ENCODE measurements at places on chromosomes 11 and 22.

- DNase-seq = no peak
Measured at GRCh38 chr11:1086171-1087102, 11.8 kb downstream of the MUC2 start.

- DNase-seq = peak; percentile 6
Measured at GRCh38 chr22:38289583-38290082, 16.8 kb upstream of the TMEM184B start.

DNA sequence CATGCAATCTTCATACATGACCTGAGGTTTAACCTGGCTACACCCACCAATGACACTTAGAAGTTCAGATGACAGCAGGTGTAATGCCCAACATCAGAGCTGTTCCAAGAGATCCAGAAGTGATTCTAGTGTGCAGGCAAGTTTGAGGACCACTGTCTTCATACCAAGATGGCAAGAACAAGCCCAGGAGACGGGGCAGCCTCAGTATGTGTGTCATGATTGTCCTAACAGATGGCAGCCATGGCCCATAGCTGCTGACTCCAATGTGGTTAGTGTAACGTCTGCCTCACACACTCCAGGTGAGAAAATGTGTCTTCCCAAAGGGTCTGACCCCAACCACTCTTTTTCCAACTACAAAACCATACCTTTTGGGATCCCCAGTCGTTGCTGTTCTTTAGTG is 97.3 kb downstream of the ETS1 start:
- DNase-seq = no peak

DNA sequence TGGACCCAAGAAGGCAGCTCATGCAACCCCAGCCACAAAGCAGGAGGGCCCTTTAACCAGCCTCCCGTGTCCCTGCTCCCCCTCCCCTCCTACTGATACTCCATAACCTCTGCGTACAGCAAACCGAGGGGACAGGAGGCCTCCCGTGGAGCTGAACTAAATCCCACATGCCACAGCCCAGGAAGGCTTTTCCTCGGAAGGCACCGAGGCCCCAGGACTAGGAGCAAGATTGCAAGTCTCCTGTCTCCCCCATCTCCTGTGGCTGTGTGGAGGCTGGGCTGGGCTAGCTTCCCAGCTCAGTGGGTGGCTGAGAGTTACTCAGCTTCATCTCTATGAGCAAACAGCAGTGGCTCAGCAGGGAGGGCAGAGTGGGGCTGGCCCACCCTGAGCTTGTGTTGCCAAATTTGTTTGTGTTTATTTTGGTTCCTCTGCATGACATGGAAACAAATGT is 62.7 kb upstream of the NECTIN1 start:
- DNase-seq = no peak

GRCh38 chr11:57502376-57502775 is 13.1 kb downstream of the SLC43A1 start:
- no peak for DNase-seq

DNA sequence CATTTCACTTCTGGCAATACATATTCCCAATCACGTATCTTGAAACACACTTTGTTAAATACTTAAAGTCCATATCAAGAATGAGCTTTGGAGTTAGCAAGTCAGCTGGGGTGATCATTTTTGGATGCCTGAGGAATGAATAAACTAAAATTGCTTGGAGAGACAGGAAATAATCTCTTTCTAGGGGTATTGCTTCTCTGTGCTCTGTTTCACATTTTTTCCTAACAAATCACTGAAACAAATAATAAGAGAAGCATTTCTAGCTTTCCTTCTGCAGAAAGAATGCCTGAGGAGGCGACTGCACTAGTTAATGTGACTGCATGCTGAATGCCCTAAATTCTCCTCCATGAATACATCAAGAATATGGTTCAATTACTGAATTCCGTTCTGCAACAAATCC is 541.4 kb upstream of the CCDC90B start:
- DNase-seq = no peak

DNA sequence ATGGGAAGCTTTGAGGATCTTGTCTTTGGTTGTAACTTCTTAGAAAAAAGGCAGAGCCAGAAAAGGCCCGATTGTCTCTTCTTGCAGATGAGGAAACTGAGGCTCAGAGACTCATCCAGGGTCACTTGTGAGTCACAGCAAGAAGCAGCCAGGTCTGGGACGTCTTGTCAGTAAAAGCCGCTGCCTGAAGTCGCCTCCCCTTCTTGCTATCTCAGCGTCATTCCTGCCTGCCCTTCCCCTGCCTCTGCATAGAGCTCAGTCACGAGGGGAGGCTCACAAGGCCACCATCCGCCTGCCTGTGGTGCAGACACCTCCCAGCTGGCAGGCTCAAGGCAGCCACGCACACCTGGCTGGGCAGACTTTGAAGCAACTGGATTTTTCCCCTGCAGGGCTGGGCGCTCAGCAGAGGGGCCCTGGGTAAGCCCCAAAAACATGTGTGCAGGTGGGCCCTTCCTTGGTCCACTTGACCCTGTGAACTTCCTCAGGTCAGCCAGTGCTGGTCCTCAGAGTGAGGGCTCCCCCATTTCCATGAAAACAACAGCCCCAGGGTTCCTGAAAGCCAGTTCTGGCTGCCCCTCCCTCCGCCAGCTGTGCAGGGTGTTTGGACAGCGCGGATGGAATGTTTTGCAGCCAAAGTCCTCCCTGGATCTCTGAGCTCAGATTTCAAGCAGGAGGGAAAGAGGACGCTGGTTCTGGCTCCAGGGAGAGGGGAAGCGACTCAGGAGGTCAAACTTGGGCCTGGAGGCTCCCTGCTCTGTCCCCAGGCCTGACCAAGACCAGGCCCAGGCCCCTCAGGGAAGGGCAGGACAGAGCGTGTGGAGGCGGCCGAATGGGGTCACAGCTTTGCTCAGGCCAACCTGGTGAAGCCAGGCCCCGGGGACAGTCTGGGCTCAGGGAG is 6.0 kb upstream of the RAB3IL1 start:
- DNase-seq = peak; percentile 42

- DNase-seq = peak; percentile 66
Measured at GRCh38 chr11:30914143-30914762, 328.1 kb upstream of the MPPED2 start.

DNA sequence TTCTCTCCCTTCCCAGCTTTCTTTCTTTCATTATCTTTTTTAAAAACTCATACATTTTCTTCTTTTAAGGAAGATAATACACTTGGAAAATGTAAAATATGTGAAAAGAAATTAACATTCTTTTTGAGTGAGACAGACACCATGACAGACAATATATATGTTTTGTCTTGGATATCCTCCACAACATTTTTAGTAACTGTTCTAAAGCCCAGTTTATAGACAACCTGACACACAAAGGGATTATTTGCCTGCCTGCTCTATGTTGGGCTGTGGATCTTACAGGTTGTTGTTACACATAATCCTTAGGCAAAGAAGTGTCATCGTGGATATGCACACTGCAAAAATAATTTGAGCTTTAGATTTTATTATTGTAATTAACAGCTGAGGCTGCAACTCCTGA is 301.4 kb upstream of the PDGFD start:
- no peak for DNase-seq

DNA sequence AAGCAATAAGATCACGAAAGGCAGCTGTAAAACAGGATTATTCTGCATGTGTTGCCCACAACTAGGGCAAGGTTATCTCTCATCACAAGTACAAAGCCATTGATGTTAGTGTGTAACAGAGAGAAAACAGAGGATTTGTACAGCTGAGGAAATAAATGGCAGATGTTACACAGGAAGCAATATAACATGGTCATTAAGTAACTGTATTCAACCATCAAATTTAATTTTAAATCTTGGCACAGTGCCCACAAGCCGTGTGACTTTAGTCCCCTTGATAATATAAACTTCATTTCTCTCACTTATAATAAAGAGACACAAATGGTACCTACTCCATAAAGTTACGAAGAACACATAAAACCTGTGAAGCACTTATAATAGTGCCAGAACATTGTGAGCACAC is 17.3 kb downstream of the OR51E2 start:
- no peak for DNase-seq

DNA sequence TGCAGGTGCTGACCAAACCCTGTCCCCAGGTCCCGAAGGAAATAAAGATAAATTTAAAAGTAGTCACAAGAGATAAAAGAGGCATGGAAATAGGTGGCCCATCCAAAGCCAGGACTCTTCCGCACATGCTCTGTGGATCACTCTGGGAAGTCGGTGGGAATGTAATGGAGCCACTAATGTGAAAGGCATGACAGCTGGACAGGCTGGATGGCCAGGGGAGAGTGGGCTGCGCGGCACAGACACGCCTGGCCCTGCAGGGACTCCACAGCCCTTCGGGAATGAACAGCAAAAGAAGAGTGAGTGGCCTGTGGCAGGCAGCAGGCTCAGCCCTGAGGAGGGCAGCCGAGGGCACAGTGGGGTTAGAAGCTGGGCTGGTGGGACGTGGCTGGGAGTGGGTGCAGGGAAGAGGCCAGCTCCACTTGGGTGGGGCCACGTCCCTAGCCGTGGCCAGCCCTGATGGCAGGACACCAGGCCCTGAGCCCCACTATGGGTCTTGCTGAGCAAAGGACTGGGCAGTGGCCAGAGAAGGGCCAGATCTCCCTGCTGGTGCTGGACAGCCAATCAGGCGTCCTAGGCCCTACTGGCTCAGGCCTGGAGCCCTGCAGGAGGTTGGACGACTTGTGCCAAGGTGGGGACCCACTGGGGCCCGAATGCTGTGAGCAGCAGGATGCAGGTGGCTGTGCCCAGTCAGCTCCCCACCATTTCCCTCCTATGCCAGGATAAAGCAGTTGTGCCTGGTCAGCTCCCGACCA is 31.3 kb upstream of the GNB1L start:
- DNase-seq = no peak

DNA sequence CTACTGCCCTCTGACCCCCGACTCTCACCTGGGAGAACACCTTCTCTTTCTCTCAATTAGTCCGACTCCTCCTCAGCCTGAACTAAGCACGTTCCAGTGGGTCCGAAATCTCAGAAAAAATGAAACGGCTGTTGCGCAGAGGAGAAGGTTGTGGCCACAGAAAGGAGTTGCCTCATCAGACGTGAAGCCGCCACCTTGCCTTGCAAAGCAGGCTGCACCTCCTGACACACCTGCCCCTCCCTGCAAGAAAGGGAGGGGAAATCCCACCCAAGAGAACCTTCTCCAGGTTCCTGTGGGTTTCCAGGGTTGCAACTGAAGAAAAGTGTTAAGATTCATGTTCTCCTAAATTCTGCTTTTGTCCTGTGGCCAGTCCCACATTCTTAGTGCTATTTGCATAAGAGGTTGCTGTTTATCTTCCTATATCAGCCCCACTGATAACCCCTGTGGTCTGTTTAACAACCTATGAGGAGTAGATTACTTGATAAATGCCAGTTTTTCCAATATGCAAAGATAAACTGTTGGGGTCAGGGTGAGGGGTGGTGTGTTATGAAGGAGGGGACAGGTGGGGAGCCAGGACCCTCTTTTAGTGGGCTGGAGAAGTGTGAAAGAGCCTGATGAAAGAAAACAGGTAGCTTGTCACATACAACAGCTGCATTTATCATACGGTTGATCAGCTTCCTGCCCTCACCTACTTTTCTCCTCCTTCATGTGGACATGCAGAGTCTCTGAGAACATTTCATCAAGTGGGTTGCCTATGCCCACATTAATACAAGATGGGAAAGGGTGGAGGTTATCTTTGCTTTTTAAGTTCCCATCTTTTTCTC is 18.2 kb downstream of the ZBTB16 start:
- no peak for DNase-seq

DNA sequence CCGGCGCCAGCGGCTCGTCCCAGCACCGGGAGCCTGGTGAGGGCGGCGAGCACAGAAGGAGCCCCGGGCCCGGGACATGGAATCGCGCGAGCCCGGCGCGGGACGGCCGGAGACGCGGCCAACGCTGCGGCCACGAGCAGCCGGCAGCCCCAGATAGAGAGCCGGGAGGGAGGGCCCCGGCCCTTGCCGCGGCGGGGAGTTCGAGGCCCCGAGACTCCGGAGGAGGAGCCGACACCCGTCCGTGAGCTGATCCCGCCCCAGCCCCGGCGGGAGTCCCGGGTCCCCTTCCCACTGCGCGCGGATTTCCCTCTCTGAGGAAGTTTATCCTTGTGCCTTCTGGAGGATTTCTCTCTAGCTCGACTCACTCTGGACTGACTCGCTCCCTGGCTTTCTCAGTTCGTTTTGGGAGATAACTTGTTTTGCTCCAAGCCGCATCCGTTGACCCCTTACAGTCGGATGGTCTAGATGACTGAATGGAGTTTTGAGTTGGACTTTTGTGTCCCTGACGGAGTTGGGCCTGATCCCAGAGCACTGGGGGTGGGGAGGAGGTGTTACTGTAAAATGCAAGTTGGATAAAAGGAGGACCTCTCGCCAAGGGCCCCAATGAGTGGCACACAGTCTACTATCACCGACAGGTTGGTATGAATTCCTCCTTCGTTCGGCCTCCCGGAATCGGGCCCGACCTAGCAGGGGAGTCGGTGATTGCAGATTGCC is 585 bp downstream of the ARHGEF12 start:
- DNase-seq = peak; percentile 64

- no peak for DNase-seq
Measured at GRCh38 chr11:71388637-71389235, 59.5 kb downstream of the DHCR7 start.

DNA sequence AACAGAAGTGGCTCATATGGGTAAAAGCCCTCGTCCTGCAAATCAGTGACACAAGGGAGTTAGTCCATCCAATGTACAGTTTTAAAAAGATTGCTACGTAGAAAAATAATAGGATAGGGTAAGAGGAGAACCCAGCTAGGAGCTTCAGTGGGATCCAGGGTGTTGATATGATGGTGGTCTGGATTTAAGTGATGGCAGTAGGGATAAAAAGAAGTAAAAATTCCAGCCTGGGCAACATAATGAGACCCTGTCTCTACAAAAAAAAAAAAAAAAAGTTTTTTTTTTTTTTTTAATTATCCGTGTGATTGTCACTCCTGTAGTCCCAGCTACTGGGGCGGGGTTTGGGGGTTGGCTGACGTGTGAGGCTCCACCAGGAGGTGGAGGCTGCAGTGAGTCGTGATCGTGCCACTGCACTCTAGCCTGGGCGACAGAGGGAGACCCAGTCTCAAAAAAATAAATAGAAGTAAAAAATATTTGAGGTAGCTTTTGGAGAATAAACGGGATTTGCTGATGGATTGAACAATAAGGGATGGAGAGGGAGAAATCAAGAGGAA is 7.0 kb upstream of the L3MBTL2 start:
- DNase-seq = peak; percentile 31

DNA sequence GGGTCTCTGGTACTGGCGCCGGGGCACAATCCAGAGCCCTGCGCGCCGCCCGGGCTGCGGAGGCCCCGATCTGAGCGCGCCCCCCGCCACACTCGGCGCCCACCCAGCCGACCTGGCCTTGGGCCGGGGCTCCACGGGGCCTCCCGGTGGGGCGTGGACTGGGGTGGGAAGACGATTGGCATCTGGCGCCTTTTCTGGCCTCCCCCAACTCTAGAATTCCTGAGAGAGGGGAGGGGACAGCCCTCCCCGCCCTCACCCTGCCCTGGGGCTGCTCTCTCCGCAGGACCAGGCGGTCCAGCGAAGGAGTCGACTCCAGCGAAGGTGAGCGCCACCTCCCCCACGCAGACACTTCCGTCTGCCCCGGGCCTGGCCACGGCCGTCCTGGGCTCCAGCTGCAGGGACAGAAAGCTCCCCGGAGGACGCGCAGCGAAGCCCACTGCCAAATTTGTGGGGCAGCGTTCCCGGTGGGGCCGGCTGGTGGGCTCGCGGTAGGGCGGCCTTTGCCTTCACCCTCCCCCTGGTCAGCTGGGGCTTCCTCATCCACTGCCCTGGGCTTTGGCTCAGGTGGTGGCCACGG is 593 bp downstream of the SSH3 start:
- DNase-seq = peak; percentile 29

Data from suppressor macrophage (primary cell).